GM23338 (cell line): ENCODE measurements at places on chromosomes 12 and 14. TPM values are rescaled to one million over a fixed set of nuclear protein-coding genes. Genes with fewer than 3 reads are reported as not detected.
A peak's percentile ranks its signal among the peaks of the same experiment; 100 is the strongest.

- DNase-seq, result no peak
Measured at GRCh38 chr12:101832030-101832429, 1.3 kb upstream of the GNPTAB start.

DNA sequence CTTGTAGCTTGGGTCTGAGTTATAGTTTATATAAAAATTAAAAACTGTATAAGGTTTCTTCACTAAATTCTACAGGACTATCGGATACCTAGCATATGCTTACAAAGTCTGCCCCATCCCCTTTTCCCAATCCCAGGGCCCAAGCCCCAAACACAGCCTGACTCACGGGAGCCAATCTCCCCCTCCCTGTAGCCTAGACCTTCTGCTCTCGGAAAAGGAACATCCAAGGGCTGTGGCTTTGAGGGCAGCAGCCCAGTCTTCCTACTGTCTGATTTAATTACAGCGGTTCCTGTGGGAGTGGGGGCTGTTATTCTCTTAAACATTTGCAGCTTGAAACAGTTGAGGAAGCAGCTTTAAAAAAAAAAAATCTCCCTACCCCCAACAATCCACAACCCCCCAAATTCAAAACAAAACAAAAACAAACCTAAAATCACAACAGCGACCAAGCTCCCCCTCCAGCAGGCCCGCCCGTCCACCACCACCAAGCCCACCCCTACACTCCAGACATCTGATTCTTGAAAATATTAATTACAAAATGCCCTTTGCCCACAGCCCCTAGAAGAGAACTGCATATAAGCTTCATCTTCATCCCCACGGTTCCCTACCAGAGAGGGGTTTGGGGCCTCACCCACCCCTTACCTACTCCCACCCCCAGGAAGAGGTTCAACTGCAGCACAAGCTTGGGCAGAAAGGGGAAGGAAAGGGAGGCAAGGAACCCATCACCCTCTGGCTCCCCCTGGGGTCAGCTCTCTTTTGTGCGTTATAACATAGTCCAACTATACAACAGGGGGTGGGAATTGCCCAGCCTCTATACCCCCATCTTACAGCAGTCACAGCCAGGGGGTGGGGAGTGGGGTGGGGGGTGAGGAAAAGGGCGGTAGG, 1.1 kb upstream of the PRKAG1 start:
- DNase-seq, result peak; percentile 78

GRCh38 chr14:48373981-48374380, 698.6 kb upstream of the MDGA2 start:
- no peak for DNase-seq

DNA sequence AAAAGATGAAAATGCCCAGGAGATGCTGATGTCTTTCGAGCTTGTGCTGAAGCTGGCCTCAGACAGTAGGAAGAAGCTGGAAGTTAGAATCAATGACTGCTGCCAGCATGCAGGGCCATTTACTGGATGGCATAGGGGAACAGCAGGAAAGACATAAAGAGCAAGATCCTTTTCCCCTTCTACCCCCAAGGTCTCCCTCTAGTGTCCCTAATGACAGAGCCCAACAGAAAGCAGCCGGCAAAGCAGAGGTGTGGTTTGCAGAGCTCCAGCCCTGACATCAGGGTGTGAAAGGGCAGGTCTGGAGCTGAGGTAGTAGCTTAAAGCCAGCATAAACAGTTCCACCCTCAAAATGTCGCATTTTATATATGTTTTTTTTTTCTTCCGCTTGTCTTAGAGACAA, 1560.7 kb upstream of the TMEM132C start:
- DNase-seq, result peak; percentile 32

GRCh38 chr14:71163842-71164629, 256.8 kb downstream of the PCNX1 start:
- DNase-seq, result no peak

OR4K1 gene
- not detected in 2 replicates for total RNA-seq

PROX2 gene
- total RNA-seq, result 0.31 TPM in 1 of 2 replicates, not detected in the other

TUNAR gene
- 54.1 and 56.2 TPM in 2 replicates for total RNA-seq

AHNAK2 gene
- total RNA-seq, result 2.6 TPM in 2 replicates

BRF1 gene
- total RNA-seq, result 27.8 and 29.9 TPM in 2 replicates

MYH6 gene
- 0.03 and 0.23 TPM in 2 replicates for total RNA-seq

SSPN gene
- total RNA-seq, result 1.1 and 3.1 TPM in 2 replicates

TMEM63C gene
- 6.3 and 6.4 TPM in 2 replicates for total RNA-seq
